ENCODE measurements at places on chromosomes 6 and 20. TPM values are rescaled to one million over a fixed set of nuclear protein-coding genes. Genes with fewer than 3 reads are reported as not detected.

GRCh38 chr6:71383901-71384489, 95.4 kb downstream of the OGFRL1 start:
- DNase-seq, result peak; percentile 72

- no peak for DNase-seq
Measured at GRCh38 chr20:33005132-33005566, 916 bp upstream of the SUN5 start.

GRCh38 chr6:28142446-28142845, 763 bp downstream of the ZKSCAN8 start:
- DNase-seq, result peak; percentile 13

- no peak for DNase-seq
Measured at GRCh38 chr6:37946057-37946456, 126.5 kb downstream of the ZFAND3 start.

- peak; percentile 38 for DNase-seq
Measured at GRCh38 chr20:49925901-49926454, 10.2 kb upstream of the RNF114 start.

ARMH2 gene
- not detected for total RNA-seq

DNA sequence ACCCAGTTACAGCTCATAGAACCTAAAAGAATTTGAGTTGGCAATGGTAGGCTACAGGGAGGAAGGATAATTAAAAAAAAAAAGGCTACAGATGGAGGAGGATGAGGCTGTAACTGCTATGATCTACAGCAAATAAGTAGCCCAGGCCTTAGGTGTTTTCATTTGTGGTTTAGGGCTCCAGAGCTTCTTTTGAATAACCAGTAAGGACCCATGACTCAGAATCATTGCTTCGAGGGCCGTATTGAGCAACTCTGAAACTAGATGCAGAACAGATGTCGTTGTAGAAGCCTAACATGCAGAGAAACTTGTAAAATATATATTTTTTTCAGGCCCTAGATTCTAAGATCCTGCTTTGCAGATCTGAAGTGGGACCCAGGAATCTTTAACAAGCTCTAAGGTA, 19.0 kb upstream of the ASIP start:
- peak; percentile 98 for DNase-seq

- DNase-seq, result no peak
Measured at GRCh38 chr6:106527117-106527516, 102.2 kb downstream of the RTN4IP1 start.

GRCh38 chr20:11917663-11918062, at the start of gene BTBD3:
TSS of gene BTBD3 (plus strand) at chr20:11917893. CDS start at chr20:11918276, 383 bp downstream.
- DNase-seq, result peak; percentile 68

GRCh38 chr20:16539280-16540021, 33.8 kb downstream of the KIF16B start:
- DNase-seq, result no peak

DNA sequence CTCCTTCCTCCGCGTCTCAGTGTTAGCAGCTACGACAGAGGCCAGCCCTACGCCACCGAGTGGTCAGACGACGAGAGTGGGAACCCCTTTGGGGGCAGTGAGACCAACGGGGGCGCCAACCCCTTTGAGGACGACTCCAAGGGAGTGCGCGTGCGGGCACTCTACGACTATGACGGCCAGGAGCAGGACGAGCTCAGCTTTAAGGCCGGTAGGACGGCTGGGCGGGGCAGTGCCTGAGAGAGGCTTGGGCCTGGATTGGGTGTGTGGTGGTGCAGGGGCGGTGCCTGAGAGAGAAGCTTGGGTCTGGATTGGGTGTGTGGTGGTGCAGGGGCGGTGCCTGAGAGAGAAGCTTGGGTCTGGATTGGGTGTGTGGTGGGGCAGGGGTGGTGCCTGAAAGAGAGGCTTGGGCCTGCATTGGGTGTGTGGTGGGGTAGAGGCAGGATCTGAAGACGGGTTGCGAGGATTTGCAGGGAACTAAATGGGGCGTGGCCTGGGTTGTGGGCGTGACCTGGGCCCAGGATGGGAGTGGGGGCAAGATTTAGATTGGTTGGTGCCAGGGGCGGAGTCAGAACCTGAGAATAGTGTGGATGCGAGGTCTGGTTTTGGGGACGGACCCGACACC, 24.4 kb downstream of the SPDEF start:
- peak; percentile 85 for DNase-seq

Data from fibroblast of villous mesenchyme (primary cell).